T-helper 1 cell (primary cell): ENCODE measurements at places on chromosomes 1 and 21.

- no peak for DNase-seq
Observed at GRCh38 chr1:31421371-31422040, 8.5 kb downstream of the SERINC2 start.

DNA sequence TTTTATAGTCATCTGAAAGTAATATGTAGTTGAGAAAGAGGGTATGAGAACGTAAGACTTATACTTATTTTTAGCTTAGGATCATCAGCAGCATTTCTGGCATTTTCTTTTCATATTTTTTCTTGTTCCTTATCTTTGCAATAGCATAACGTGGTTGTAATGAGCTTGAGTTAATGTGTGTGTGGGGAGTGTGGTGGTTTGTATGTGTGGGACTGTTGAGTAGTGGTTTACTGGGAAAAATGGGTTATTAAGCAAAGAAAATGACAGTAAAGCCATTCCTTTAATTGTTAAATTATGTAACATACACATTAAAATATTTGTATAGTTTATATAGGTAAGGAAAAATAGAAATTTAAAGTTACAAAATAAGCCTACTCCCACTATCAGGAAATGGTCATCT, 15.2 kb downstream of the PIP5K1A start:
- DNase-seq: no peak

GRCh38 chr1:48266576-48266975, 44.1 kb downstream of the SLC5A9 start:
- DNase-seq: no peak

DNA sequence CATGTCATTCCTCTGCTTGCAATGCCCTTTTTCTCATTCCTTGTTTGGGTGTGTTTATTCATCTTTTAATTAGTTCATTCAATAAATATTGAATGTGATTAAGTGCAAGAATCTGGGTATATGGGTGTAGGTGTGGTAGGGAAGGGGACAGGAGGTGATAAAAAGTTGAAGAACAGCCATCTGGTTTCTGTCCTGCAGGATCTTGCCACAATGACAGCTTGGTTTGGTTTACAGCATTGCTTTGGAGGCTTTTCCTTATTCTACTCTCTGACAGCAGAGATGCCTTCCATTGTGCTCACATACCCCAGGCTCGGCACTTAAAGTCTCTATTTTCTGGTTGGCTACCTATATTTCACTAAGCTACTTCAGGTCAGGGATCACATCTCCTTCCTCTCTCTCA, 3.0 kb upstream of the REG4 start:
- DNase-seq: no peak

- no peak for DNase-seq
Observed at GRCh38 chr1:241499910-241500309, 19.6 kb downstream of the FH start.
